ENCODE measurements at places on chromosomes 2 and 18.

- no peak for DNase-seq
These were observed 146.8 kb downstream of the RBM43 start for GRCh38 chr2:151114874-151115273.

- no peak for DNase-seq
These were observed 31.9 kb upstream of the FOSL2 start for GRCh38 chr2:28360718-28361293.

GRCh38 chr2:193251909-193252308 lies 1057.2 kb upstream of the TMEFF2 start:
- no peak for DNase-seq

GRCh38 chr2:149745396-149746230 lies 158.0 kb upstream of the MMADHC start:
- DNase-seq: no peak

GRCh38 chr2:109446278-109447131 lies 167.3 kb downstream of the SEPTIN10 start:
- no peak for DNase-seq

DNA sequence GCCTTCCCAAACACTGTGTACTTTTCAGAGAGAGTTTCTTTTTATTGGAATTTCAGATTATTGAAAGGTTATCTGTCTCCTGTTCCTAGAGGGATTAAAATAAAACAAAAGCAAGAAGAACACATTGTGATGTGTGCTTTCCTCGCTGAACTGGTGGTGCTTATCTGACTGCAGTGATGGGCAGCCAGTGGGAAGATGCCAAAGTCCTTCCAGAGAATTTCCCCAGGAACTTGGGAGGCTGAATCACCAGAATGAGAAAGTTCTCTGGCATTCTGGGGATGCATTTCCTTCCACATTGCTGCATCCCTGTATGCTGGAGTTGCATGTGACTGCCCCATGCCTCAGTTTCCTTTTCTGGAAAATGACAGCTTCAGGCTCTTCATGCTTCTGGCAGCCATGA lies 53.9 kb upstream of the SEC11C start:
- DNase-seq: no peak
